ENCODE measurements at places on chromosomes 13 and 19.

- no peak for DNase-seq
These were observed 55.4 kb upstream of the SCEL start for GRCh38 chr13:77480066-77480465.

GRCh38 chr19:5679289-5680083 lies 830 bp downstream of the MICOS13 start:
- no peak for DNase-seq

- DNase-seq: no peak
These were observed 47.9 kb upstream of the FLT1 start for GRCh38 chr13:28542804-28543203.

GRCh38 chr19:8567522-8568172 lies 9.6 kb downstream of the MYO1F start:
- no peak for DNase-seq

- DNase-seq: no peak
These were observed 19.7 kb downstream of the CEACAM16 start for GRCh38 chr19:44718441-44719261.

DNA sequence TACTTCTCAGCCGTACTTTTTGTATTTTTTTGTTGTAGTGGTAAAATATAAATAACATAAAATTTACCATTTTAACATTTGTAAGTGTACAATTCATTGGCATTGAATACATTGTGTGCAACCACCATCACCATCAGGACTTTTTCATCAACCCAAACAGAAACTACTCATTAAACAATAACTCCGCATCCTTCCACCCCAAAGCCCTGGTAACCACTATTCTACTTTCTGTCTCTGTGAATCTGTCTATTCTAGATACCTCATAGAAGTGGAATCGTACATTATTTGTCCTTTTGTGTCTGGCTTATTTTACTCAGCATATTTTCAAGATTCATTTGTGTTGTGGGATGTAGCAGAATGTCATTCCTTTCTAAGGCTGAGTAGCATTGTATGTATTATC lies 38.5 kb downstream of the USPL1 start:
- no peak for DNase-seq

DNA sequence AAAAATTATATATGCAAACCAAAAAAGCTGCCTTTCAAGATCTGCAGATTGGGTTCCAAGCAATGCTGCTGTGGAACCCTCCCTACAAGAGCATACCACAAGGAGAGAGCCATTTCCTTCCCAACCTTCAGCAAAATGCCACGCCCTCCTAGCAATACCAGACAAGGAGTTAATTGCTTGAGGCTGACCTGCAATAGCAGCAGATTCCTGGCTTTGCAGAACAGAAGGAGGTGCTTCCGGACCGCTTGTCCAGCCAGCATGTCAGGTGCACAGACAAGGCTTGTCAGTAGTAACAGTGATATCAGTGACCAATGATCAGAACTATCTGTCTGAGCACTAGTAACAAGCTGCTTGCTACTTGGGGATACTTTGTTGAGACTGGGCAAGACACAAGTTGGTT lies 301.6 kb downstream of the FGF14 start:
- no peak for DNase-seq

GRCh38 chr13:20002787-20003186 lies 44.3 kb downstream of the ZMYM2 start:
- no peak for DNase-seq

DNA sequence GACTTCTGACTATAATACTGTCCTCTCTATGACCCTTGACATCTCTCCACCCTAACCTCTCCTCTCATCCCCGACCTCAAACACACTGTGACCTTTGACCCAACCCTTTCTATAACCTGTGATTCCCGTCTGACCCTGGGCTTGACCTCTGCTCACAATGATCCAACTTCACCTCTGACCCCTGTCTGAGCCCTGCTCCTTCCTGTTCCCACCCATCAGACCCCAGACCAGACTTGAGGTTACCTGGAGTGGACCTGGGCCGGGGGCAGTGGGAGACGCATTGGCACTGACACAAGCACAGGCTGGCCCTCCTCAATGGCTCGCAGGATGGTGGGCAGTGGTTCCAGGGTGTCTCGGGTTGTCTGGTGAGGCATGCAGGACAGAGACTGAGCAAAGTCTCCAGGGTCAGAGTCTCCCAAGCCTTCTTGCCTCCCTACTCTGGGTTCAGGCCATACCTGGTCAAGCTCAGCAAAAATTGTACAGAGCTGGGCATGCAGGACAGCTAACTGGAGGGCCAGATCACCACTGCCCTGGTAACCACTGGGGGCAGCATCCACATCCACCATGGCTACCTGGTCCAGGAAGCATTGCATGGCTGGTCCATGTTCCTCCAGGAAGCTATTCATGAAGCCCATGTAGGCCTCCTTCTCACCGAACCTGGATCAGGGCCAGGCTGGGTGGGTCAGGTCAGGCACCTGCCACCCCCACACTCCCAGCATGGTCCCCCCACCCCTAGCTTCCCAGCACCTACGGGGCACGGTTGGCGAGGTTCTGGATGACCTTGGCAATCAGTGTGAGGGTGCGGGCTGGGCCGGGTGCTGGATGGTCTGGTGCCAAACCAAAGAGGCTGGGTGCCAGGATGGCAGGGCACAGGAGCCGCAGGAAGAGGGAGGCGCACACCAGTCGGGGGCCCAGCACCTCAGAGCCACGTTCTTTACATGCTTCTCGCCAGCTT lies 4.4 kb upstream of the WIZ start:
- no peak for DNase-seq

DNA sequence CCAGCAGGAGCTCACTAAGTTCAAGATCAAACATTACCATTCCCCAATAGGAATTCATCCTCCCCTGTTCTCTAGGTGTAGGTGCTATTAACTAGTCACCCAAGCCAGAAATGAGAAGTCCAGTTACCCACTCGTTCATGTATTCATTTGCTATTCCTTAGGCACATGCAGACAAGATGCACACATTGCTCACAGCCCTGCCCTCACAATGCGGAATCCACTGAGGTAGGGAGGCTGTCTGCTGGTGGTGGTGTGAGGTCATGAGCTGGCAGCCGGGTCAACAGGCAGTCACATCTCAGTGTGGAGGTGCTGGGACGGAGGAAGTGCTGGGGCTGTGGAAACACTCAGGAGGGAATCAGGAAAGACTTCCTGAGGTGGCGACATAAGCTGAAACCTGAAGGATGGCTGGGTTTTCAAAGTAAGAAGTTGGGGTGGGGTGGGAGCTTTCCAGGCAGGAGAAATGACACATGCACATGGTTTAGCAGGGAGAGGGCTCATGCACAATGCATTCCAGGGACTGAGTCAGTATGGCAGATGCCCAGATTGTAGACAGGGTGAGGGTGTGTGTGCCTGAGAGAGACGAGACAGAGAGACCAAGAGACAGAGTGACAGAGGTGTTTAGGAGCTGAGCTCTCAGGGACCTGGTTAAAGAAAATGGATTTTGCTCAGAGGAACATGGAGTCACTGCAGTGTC lies 117.6 kb downstream of the USP12 start:
- DNase-seq: no peak

- DNase-seq: no peak
These were observed 36.1 kb downstream of the RCBTB1 start for GRCh38 chr13:49549289-49549688.

DNA sequence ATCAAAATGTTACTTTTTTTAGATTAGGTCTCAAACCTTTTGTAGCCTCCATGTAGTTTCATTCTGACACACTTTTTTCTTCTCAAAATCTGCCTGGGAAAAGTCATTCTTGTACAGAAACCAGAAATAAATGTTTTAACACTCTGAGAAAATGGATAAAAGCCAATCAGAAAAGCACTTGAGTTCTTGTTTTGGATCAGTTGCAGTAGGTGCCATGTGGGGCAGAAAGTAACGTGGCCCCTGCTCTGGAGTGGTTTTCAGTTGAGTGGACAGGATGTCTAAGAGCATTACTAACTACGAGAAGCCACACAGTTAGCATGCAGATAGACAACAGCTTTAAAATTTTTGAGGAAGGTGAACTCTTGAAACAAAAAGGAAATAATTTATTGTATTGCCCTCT lies 19.1 kb downstream of the GPR183 start:
- DNase-seq: peak; percentile 35

DNA sequence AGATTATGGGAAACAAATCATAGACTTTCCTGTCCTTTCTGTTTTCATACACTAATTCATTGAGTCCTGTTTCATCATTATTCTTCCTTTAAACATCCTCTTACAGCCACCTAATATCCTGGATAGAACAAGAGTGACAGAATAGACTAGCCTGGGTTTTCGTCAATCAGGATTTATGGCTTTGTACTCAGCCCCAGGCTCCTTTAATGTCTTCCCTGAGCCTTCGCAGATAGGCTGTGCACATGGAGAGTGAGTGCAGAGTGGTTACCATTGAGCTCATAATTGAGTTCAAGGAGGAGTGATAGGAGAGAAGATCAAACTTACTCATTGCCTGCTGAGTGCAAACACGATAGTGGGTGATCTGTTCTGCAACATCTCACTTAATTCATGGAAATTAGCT lies 304.9 kb downstream of the TDRD3 start:
- DNase-seq: no peak

GRCh38 chr19:44904426-44904994 lies 1.1 kb upstream of the APOE start:
- DNase-seq: no peak

DNA sequence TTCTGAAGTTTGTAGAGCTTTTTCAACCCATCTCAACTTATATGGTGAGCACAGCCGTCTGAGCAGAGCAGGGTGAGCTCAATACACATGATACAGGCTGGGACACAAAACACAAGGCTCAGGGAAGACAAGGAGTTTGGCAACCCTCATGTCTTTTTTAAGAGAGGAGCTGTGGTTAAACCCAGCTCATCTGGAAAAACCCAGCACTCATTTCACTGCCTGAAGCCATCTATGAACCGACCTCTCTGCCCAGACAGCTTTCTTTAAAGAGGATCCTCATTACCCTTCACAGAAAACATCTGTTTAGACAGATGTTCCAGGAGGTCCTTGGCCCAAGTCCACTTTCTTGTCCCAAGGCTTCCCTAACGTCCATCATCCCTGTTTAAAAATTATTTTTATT lies 170.0 kb upstream of the TSHZ3 start:
- DNase-seq: no peak

- no peak for DNase-seq
These were observed 2.0 kb downstream of the MISP start for GRCh38 chr19:752652-753517.

- no peak for DNase-seq
These were observed 144.2 kb upstream of the ZNF507 start for GRCh38 chr19:32201211-32201610.

GRCh38 chr13:23679220-23679619 lies 109.0 kb downstream of the TNFRSF19 start:
- DNase-seq: no peak

GRCh38 chr13:63684822-63685221 lies 2269.2 kb upstream of the PCDH20 start:
- DNase-seq: no peak

DNA sequence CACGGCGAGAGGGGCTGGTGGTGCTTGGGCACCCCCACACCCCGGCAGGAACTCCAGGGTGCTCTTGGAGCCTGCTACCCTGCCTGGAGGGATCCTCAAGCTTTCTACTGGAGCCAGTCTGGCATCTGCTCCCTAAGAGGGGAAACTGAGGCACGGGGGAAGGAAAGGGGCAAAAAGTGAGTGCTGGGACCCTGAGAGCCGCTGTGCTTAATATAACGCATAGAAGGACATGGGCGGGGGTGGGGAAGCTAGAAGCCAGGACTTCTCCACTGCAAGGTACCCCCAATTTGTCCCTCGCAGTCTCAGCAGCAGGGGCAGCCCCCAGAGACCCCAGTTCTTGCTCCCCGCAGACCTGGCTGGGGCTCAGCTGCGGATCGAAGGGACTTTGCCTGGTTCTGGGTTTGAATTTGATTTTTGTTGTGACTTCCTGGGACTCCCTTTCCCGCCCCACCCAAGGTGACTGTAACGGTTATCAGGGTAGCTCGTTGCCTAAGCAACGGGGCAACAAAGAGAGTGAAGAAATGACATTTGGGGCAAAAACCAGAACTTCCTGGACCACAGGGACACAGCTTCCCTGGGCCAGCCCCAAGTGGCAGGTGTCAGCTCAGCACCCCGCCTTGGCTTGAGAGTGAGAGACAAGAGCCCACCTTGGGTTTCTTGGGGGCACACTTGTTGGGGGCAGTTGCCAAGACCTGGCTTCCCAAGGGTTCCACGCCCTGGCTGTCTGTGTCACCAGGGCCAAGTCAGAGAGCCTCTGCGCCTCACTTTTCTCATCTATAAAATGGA lies 638 bp downstream of the ADGRE5 start:
- no peak for DNase-seq

- no peak for DNase-seq
These were observed 4.8 kb downstream of the C19orf25 start for GRCh38 chr19:1474011-1474764.

DNA sequence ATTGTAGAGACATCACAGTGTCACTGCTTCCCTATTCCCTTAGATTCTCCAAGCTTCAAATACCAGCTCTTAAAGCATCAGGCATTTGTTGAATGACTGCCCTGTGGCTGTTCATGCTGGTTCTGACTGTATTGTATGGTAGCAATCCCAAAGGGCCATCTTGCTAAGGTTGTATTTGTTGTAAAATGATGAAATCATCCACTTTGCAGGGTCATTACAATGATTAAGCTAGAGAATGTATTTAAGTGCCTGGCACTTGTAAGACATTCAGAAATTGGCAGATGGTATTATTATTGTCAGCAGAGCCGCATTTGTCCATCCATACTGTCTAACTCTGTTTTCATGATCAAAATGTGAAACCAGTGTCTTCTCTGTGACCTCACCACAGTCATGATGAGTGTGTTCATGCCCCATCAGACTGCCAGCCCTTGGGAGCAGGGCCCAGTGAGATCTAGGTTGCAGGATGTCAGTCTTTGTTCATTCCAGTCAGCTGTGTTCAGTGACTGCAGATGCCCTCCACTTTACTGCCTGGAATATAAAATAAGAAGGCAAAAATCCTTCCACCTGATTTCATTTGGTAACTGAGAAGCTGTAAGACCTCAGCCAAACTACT lies 86.1 kb downstream of the DHRS12 start:
- DNase-seq: no peak

- DNase-seq: no peak
These were observed 1.9 kb upstream of the SUGT1 start for GRCh38 chr13:52650731-52651130.

Measured in GM18507 (cell line).